ENCODE measurements at places on chromosomes 5 and 9.

GRCh38 chr5:150085950-150086715 lies at the start of gene CSF1R:
Gene CSF1R, minus strand, starts transcription at chr5:150086554. Its CDS starts 127 bp downstream, at chr5:150086427.
- H3K4me3 ChIP-seq: no peak within 1 kb of the TSS
- H3K36me3 ChIP-seq: no peaks in the 10 kb centered on the region
- peaks cover 31% of the 10 kb centered on the region for H3K27me3 ChIP-seq
- H3K4me1 ChIP-seq: peaks cover 8% of the 10 kb centered on the region
- H3K27ac ChIP-seq: no peak within 1 kb of the TSS

DNA sequence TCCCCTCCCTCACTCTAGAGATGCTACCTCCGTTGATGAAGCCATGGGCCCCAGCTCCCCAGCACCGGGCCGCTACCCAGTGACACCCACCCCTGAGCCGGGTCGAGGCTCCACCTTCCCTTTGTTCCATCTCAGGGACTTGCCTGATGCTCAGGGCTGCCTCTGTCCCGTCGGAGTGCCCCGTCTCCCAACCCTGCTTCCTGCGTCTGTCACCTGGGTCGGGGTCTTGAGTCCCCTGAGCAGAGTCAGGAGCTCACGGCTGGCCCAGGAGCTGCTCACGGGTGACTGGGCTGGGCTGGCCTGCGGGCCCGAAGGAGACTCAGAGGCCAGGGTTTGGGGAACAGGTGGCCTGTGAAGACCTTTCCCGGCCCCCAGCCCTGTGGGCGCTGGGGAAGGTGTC lies 85.3 kb downstream of the KCNT1 start:
- H3K4me3 ChIP-seq: no peak overlapping the region
- no peak for DNase-seq
- no peaks in the 10 kb centered on the region for H3K27me3 ChIP-seq
- no peak overlapping the region for H3K27ac ChIP-seq
- no peaks in the 10 kb centered on the region for H3K4me1 ChIP-seq

DNA sequence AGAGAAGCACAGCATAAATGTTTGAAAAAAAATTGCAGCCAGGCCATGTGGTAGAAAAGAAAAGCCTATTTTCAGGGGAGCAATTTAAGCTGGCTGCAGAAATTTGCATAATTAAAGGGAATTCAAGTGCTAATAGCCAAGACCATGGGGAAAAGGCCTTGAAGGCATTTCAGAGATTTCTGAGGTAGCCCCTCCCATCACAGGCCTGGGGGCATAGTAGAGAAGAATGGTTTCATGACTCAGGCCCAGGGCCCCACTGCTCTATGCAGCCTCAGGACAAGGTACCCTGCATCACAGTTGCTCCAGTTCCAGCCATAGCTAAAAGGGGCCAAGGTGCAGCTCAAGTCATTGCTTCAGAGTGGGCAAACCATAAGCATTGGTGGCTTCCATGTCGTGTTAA lies 1416.0 kb downstream of the EFNA5 start:
- no peak overlapping the region for H3K27ac ChIP-seq
- DNase-seq: no peak

GRCh38 chr9:3035579-3036332 lies 191.9 kb upstream of the PUM3 start:
- peaks cover 10% of the 10 kb centered on the region for H3K27me3 ChIP-seq
- no peaks in the 10 kb centered on the region for H3K36me3 ChIP-seq
- H3K27ac ChIP-seq: no peak overlapping the region
- no peak overlapping the region for H3K4me3 ChIP-seq
- H3K4me1 ChIP-seq: no peaks in the 10 kb centered on the region

GRCh38 chr5:133947431-133947841 lies 21.0 kb downstream of the C5orf15 start:
- peaks cover 4% of the 10 kb centered on the region for H3K4me1 ChIP-seq
- H3K4me3 ChIP-seq: no peak overlapping the region
- H3K27ac ChIP-seq: no peak overlapping the region
- no peaks in the 10 kb centered on the region for H3K27me3 ChIP-seq

DNA sequence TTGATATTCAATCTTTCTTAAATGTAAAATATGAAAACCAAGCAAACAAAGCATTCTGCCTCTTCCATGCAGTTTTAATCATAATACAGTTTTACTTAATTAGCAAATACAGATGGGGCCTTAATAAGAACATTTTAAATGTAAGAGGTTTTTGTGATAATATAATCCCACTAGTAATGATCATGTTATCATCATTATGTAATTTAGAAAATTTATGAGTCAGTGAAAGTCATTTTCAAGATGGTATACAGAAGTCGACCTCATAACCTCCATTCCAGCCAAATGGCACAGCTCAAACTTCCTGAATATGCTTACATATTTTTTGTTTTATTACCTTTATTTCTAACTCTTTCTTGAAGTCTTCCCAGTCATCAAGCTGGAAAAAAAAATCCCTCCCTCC lies 102.2 kb upstream of the GNA14 start:
- H3K4me3 ChIP-seq: no peak overlapping the region
- no peaks in the 10 kb centered on the region for H3K27me3 ChIP-seq
- H3K36me3 ChIP-seq: no peaks in the 10 kb centered on the region
- no peak for DNase-seq
- H3K27ac ChIP-seq: no peak overlapping the region
- peaks cover 45% of the 10 kb centered on the region for H3K4me1 ChIP-seq

DNA sequence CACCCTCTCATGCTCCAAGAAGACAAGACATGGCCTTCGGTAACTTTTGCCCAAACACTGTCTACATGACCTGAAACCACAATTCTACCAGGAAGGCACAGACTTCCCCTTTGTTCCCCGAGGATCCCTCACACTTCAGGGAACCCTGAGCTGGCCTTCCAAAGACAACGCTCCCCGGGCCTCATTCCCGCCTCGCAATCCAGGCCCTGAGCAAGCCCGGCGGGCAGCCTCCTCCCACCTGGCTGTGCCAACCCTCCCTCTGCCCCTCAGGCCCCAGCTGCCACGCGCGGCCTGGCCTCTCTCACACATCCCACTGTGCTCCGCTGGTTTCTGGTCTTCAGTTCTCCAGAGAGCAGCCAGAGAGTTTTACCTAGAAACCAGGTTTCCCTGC lies 7.3 kb downstream of the QSOX2 start:
- H3K27me3 ChIP-seq: no peaks in the 10 kb centered on the region
- no peak for DNase-seq
- peaks cover 12% of the 10 kb centered on the region for H3K36me3 ChIP-seq
- H3K27ac ChIP-seq: no peak overlapping the region
- H3K4me3 ChIP-seq: no peak overlapping the region

DNA sequence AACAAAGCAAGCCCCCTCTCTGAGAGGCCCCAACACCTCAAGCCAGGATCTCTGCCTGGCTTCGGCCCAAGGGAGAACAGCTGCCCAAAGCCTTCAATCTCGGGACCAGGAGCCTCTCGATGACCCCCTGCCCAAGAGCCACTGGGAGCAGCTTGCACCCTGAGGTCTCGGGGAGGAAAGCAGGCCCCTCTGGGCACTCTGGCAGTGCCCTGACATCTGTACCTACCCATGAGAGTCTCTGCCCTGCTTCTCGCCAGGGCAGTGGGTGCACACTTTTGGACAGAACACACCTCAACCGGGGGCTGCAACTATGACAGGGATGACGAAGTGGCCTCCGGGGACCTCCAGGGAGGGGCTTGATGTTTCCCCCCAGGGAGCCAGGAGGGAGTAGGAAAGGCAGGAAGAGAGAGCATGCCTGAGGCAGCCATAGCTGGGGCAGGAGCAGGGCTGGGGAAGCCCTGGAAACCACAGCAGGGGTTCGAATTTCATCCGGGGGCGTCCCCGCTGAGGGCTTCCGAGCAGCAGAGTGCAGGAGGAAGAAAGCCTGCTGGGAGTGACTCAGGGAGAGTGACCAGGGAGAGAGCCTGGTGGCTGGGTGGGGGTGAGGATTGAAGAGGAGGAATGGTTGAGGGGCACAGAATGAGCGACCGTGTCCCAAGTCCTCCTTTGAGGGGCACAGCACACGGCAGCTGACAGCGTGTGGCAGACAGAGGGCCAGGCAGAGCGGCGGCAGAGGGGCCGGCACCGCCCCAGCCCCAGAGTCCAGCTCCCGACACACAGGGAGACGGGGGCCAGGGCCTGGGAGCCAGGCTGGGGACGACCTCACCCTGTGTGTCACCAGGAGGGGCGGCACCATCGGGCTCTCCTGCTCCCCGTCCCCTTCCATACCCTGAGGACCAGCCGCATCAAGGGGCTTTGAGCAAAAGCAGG lies 1.8 kb downstream of the LPCAT1 start:
- H3K4me3 ChIP-seq: peak overlapping the region; percentile 87
- DNase-seq: no peak
- no peak overlapping the region for H3K27ac ChIP-seq
- H3K27me3 ChIP-seq: no peaks in the 10 kb centered on the region
- peaks cover 25% of the 10 kb centered on the region for H3K4me1 ChIP-seq
- peaks cover 11% of the 10 kb centered on the region for H3K36me3 ChIP-seq

- DNase-seq: no peak
- no peaks in the 10 kb centered on the region for H3K4me1 ChIP-seq
- H3K27me3 ChIP-seq: no peaks in the 10 kb centered on the region
- no peak overlapping the region for H3K27ac ChIP-seq
Measured at GRCh38 chr5:175711031-175711430, 53.2 kb downstream of the HRH2 start.

- H3K4me1 ChIP-seq: peaks cover 28% of the 10 kb centered on the region
- no peaks in the 10 kb centered on the region for H3K27me3 ChIP-seq
- peaks cover 23% of the 10 kb centered on the region for H3K36me3 ChIP-seq
- no peak overlapping the region for H3K27ac ChIP-seq
Measured at GRCh38 chr9:26888271-26888670, 4.3 kb downstream of the CAAP1 start.

- H3K36me3 ChIP-seq: no peaks in the 10 kb centered on the region
- H3K27me3 ChIP-seq: no peaks in the 10 kb centered on the region
- no peaks in the 10 kb centered on the region for H3K4me1 ChIP-seq
- no peak for DNase-seq
- H3K4me3 ChIP-seq: no peak overlapping the region
Measured at GRCh38 chr9:23551311-23551721, 274.7 kb downstream of the ELAVL2 start.

DNA sequence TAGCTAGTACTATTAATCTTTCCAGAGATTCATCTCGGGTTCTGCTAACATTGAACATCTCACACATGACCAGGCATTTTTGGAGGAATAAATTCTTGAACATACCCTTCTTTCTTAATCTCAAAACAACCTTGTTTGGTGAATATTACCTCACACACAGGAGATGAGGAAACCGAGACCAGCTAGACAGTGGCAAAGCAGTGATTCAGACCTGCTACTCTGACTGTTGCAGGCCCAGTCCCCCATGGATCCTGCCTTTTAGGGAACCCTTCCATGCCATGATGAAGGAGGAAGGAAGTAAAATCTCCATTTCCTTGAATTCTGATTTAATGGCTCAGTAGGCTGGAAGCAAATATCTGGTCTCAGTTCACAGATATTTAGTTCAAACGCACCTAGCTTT lies 2.6 kb downstream of the PCSK5 start:
- peak; percentile 28 for DNase-seq
- peak overlapping the region; percentile 97 for H3K4me3 ChIP-seq
- no peaks in the 10 kb centered on the region for H3K36me3 ChIP-seq

DNA sequence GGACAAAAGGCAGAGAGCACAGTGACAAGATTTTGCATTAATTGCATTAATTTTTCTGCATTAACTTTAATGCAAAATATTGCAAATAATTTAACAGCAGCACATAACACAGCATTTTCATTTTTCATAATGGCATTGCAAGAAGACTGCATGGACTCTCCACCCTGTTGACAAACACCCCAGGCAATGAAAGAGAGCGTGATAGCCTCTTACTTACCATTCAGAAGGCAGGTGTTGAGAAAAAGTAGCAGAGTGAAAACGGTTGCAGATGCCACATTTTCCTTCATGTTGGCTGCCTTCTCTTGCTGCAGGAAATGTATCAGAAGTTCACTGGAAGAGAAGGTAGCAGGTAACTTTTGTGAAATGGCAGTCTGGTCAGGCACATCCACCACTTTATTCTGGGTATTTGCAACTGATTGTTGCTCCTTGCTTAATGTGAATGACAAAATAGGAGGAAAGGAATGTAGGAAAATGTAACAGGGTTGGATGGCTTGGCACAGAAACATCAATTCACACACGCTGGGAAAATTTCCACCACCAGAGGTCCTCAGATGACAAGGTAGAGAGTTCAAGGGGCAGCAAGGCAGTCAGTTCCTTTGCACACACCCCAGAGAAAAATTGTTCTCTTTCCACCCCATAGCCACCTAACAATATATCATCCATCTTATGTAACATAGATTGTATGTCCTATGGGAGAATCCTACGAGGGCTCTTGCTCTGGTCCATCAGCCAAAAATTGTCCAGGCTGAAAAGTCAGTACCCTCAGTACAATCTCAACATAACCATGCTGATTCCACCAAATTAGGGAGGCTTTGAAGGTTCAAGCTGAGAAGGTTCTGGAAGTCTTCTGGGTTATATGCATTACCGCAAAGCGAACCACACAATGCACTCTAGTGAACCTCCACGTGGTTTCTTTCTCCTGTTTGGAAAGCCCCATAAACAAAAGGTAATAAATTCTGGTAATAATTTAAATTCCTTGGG lies 41.9 kb upstream of the AGXT2 start:
- no peaks in the 10 kb centered on the region for H3K4me1 ChIP-seq
- peaks cover 4% of the 10 kb centered on the region for H3K27me3 ChIP-seq
- no peak overlapping the region for H3K27ac ChIP-seq
- H3K36me3 ChIP-seq: no peaks in the 10 kb centered on the region

DNA sequence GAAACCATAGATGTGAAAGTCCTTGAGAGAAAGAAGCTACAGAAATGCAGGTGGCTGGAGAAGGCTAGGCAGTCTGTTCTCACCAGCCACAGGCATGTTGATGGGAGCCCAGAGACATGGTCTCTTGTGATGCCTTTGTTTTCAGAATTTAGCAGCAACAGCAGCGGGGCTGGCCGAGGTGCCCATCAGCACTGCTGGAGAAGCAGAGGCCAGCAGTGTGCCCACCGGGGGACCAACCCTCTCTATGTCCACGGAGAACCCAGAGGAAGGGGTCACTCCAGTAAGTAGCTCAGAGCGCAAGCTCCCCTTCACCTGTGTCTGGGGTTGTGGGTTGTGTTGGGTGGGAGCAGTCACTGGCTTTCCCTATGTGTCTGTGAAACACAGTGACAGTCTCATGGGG lies 59.6 kb downstream of the COL15A1 start:
- H3K4me1 ChIP-seq: peaks cover 15% of the 10 kb centered on the region
- no peak for DNase-seq
- H3K36me3 ChIP-seq: no peaks in the 10 kb centered on the region
- H3K4me3 ChIP-seq: no peak overlapping the region

DNA sequence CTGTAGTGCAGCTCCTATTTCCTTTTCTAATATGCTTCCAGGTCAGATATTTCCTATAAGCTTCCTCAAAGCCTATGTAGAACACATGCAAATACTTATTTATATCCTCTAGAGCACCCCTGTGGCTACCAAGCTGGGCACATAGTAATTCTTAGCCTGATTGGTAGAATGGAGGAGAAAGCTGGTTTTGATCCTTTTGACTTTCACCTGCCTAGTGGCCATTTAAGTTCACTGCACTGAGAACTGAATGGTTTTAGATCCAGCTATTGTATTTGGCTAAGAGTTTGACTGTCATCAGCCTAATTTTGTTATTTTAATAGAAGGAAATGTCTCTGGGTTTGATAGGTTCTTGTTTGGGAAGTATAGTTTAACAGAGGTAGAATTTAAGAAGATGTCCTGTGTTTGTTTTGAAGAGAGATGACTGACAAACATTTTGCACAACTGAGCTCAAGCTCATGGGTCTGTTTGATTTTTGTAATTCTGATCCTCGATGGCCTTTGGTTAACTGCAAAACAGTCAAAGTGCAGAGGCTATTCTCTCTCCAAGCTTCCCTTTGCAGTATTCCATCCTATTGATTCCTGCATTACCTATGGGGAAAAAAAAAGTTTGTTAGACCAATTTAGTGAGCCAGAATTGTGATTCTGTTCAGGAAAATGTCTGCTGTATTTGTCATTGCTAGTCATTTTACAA lies 85.4 kb downstream of the KCNN2 start:
- H3K27ac ChIP-seq: no peak overlapping the region
- H3K36me3 ChIP-seq: no peaks in the 10 kb centered on the region
- H3K4me3 ChIP-seq: no peak overlapping the region
- H3K4me1 ChIP-seq: peaks cover 4% of the 10 kb centered on the region

All from activated naive CD4-positive, alpha-beta T cell treated with anti-CD3 and anti-CD28 coated beads for 36 hours (primary cell).